Activated naive CD4-positive, alpha-beta T cell treated with anti-CD3 and anti-CD28 coated beads for 36 hours (primary cell): ENCODE measurements at places on chromosomes 1 and 21. TPM values are rescaled to one million over a fixed set of nuclear protein-coding genes. Genes with fewer than 3 reads are reported as not detected.

DNA sequence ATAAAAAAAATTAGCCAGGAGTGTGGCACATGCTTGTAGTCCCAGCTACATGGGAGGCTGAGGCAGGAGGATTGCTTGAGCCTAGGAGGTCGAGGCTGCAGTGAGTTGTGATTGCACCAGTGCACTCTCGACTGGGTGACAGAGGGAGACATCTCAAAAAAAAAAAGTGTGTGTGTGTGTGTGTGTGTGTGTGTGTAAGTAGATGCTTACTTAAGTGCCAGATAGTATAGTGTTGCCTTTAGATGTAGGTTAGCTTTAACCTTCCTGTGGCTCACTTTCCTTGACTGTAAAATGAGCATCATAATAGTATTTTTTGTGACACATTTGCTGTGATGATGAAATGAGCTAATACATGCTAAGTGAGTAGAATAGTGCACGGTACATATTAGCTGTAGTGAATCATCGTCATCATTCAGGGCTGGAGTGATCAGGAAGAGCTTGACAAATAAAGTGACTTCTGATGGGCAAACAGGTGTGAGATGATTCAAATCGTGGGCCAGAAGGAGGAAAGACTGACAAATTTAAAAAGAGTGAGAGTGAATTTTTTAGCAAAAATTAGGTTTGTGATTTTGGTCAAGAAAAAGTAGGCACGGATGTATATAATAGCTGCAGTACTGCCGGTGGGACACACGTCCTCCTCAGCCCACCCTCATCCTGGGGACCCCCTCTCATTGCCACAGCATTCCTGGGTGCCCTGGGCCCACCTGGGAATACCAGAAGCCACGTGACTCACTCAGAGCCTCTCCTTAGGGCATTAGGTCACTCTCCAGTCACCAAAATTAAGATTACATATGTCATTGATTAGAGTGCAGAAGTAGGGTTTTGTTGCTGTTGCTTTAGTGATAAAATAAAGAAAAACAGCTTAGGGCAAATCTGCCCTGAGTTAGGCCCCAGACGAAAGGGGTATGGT lies 33.9 kb downstream of the EIF2D start:
- H3K4me3 ChIP-seq: peak overlapping the region; percentile 76
- peaks cover 70% of the 10 kb centered on the region for H3K36me3 ChIP-seq
- peak overlapping the region; percentile 100 for H3K27ac ChIP-seq
- no peaks in the 10 kb centered on the region for H3K27me3 ChIP-seq

DNA sequence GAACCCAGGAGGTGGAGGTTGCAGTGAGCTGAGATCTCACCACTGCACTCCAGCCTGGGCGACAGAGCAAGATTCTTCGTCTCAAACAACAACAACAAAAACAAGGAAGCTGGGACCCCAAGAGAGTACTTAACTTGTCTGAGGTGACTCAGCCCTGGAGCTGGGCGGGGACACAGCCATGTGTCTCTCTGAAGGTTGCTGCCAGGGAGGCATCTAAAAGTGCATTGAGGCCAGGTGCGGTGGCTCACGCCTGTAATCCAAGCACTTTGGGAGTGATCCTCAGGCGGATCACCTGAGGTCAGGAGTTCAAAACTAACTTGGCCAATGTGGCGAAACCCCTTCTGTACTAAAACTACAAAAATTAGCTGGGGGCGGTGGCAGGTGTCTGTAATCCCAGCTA lies 7.7 kb downstream of the IFI6 start:
- H3K27ac ChIP-seq: no peak overlapping the region
- no peak for DNase-seq
- peaks cover 38% of the 10 kb centered on the region for H3K4me1 ChIP-seq
- H3K4me3 ChIP-seq: no peak overlapping the region

The FCRL1 gene
- not detected for total RNA-seq

DNA sequence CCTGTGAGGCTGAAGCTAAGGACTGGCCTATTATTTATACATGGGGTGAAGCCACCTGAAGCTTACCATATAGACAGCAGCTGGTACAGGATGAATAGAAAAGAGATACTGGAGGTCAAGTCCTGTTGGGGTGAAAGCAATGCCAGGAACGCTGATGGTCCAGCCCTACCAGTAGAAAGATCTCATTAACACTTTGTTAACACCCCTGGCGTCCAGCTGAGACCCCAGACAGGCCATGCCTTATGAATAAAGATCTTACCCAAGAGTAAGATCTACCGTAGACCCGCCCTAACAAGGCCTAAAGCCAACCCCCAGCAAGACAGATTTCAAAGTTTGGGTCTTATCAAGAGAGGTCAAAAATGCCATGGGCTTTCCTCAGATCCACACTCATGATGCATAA lies 34.7 kb downstream of the ST3GAL3 start:
- no peak overlapping the region for H3K27ac ChIP-seq
- no peak overlapping the region for H3K4me3 ChIP-seq
- DNase-seq: no peak
- H3K36me3 ChIP-seq: peaks cover 14% of the 10 kb centered on the region
- H3K27me3 ChIP-seq: no peaks in the 10 kb centered on the region

The SSU72 gene
- total RNA-seq: 91.6 TPM

The GALNT2 gene
- total RNA-seq: 62.4 TPM

The CCDC24 gene
- total RNA-seq: 1.6 TPM
